ENCODE measurements at places on chromosomes 11 and 22.

- no peak for DNase-seq
These were observed 36.6 kb downstream of the ZBTB44 start for GRCh38 chr11:130278151-130278550.

- no peak for DNase-seq
These were observed 776.1 kb downstream of the BRD1 start for GRCh38 chr22:49051491-49052022.

DNA sequence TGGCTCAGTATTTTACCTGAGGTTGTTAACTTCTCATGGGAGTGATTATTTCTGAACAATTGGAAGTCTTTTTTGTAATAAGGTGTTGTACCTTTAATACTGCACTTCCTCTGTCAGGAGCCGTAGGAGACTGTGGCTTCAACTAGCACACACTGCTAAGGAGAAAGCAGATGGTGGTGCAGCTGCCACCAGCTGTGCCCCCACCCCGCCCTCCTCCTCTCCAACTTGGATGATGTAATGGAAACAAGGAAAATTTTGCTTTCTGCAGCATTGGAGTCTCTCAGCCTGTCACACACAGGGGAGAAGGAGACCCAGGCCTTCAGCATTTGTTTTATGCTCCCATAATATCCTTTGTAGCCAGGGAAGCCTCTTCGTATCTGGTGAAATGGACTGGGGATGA is 91.2 kb downstream of the TEAD1 start:
- DNase-seq: peak; percentile 68

DNA sequence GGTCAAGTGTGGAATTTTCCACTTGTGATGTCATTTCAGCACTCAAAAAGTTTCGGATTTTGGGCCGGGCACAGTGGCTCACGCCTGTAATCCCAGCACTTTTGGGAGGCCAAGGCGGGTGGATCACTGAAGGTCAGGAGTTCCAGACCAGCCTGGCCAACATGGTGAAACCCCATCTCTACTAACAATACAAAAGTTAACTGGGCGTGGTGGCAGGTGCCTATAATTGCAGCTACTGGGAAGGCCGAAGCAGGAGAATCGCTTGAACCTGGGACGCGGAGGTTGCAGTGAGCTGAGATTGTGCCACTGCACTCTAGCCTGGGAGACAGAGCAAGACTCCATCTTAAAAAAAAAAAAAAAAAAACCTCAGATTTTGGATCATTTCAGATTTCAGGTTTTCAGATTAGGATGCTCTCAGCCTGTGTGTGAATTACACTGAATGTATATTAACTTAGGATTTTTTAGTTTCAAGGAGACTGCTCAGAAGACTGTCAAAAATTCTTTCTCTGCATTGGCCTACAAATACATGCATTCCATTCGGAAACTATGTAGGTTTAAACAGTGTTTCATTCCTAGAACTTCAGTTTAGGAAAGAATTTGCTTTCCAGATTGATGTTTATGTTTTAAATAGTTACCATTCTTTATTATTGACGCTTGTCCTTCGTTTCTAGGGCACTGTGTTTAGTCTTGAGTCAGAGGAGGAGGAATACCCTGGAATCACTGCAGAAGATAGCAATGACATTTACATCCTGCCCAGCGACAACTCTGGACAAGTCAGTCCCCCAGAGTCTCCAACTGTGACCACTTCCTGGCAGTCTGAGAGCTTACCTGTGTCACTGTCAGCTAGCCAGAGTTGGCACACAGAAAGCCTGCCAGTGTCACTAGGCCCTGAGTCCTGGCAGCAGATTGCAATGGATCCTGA is 48.0 kb downstream of the BID start:
- no peak for DNase-seq

- no peak for DNase-seq
These were observed 43.1 kb upstream of the MYH9 start for GRCh38 chr22:36430863-36431262.

GRCh38 chr11:23022854-23023253 is 162.6 kb upstream of the CCDC179 start:
- no peak for DNase-seq

- no peak for DNase-seq
These were observed 72.2 kb upstream of the BID start for GRCh38 chr22:17846326-17846992.
